ENCODE measurements at places on chromosomes 5 and 9. TPM values are rescaled to one million over a fixed set of nuclear protein-coding genes. Genes with fewer than 3 reads are reported as not detected.
A peak's percentile ranks its signal among the peaks of the same experiment; 100 is the strongest.

- DNase-seq = no peak
These were observed 32.2 kb upstream of the SPATA31D4 start for GRCh38 chr9:81896070-81896469.

DNA sequence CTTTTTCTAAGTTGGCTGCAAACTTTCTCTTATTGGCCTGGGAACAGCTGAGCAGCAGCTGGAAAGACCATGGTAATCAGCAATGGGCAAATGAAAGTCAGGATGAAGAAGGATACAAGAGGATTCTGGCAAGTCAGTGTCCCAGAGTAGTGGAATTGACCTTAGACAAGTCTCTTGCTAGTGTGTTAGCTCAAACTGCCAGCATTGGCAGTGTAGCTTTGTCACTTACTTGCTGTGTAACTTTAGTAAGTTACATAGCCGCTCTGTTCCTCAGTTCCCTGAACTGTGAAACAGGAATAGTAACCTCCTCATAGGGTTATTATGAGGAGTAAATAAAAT lies 3.6 kb downstream of the ALDH1A1 start:
- DNase-seq = no peak

GRCh38 chr5:174829511-174829864 lies 105.1 kb downstream of the MSX2 start:
- no peak for DNase-seq

DNA sequence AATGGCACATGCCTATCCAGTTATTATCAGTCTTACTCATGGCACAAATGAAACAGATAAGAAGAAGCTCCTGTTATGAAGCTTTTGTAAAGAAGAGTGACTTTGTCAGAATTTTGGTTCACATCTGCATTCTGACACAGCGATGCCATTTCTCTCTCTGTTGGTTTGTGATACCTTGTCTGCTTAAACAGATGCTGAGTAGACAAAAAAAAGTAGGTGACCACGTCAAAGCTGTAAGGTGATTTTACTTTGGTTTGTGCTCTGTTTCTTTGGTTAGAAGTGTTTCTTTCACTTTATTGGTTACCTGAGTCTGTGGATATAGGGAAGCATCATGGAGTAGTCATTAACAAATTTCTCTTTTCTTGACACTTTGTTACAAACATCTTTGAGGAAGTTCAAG lies 422.3 kb upstream of the ADAMTSL1 start:
- DNase-seq = no peak

GRCh38 chr9:97307500-97308163 lies at the start of gene CCDC180:
CCDC180 (plus strand) TSS chr9:97307659; CDS start chr9:97308064, 405 bp downstream.
- peak; percentile 36 for DNase-seq

DNA sequence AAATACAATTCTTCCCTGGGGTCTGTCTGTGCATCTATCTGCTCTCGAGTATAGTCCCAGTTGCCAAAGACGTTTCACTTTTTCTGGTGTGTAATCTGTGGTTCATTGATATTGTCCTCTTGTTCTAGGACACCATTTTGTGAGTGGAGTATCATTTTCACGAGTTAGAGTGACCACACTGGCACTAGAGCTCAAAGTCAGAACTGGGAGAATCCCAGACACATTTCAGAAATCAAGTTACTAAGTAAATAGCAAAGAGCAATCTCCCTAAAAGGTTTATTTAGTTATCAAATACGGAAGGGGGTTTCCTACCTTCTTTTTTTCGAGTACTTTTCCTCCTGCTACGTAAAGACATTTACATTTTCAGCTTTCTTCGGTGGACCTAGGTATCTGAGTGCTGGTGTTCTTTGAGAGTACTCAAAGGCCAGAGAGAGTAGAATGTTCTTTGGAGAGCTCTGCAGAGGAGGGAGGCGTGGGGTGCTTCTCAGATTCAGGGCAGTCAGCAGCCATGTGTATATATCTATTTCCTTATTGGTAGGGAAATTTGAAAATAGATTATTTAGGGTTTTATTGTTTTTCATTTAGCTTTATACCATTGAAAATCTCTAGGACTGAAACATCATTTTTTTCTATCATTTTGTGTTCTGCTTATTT lies 8.9 kb upstream of the HSPA9 start:
- no peak for DNase-seq

DNA sequence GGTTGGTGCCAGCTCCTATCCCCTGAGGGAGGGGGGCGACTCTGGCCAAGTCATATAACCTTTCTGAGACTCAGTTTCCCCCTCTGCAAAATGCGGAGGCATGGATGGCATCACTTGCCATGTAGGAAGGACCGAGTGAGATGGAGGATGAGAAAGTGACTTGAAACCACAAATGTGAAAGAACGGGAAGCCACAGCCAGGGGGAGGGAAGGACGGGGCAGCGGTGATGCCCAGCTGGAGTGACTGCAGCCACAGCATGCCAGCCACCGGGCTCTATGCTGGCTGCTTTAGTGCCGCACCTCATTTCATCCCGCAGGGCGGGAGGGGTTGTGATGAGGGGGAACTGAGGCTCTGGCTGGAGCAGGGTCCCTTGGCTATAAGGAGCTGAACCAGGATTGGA lies 74.5 kb downstream of the HMCN2 start:
- no peak for DNase-seq

GRCh38 chr5:150499437-150499956 lies 8.4 kb upstream of the NDST1 start:
- DNase-seq = no peak

The RRAGA gene
- 53.5 TPM for total RNA-seq

The LCN6 gene
- 56.1 TPM for total RNA-seq

The CXCL14 gene
- 87.5 TPM for total RNA-seq

The SLC34A3 gene
- not detected for total RNA-seq

The INSL6 gene
- not detected for total RNA-seq

Measured in tibial nerve (tissue), 4 donors.